ENCODE measurements at places on chromosomes 2 and 18. TPM values are rescaled to one million over a fixed set of nuclear protein-coding genes. Genes with fewer than 3 reads are reported as not detected.

DNA sequence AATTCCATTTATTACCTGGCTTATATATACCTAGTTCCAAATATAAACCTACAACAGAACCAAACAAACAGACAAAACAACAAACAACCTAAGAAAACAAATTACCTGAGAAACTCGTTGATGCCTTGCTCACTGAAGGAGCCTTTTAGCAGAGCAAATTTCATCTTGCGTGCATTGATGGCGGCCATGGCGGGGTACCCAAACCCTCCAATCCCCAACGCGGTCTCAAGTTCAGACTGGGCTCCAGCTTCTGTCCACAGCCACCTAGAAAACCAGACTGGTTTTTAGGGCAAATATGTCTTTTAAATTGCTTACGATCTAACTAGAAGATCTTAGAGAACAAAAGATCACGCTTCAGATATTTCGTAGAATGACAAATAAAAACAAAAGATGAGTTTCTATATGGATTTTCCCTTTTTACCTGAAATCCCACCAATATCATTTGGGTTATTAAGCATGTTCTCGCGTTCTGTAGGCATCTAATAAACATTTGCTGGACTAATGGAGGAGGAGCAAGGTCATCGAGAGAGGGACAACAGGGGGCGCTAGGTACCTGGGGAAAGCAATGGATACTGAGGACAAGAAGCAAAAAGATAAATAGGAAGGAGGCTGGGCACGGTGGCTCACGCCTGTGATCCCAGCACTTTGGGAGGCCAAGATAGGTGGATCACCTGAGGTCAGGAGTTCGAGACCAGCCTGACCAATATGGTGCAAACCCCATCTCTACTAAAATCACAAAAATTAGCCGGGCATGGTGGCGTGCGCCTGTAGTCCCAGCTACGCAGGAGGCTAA is 25.2 kb downstream of the PDIA6 start:
- H3K4me1 ChIP-seq, result no peaks in the 10 kb centered on the region
- no peak overlapping the region for H3K4me3 ChIP-seq
- H3K36me3 ChIP-seq, result peaks cover 15% of the 10 kb centered on the region

- H3K27me3 ChIP-seq, result no peaks in the 10 kb centered on the region
- no peaks in the 10 kb centered on the region for H3K4me1 ChIP-seq
- H3K36me3 ChIP-seq, result no peaks in the 10 kb centered on the region
- no peak overlapping the region for H3K4me3 ChIP-seq
These were observed 53.1 kb downstream of the MYO1B start for GRCh38 chr2:191298306-191298705.

DNA sequence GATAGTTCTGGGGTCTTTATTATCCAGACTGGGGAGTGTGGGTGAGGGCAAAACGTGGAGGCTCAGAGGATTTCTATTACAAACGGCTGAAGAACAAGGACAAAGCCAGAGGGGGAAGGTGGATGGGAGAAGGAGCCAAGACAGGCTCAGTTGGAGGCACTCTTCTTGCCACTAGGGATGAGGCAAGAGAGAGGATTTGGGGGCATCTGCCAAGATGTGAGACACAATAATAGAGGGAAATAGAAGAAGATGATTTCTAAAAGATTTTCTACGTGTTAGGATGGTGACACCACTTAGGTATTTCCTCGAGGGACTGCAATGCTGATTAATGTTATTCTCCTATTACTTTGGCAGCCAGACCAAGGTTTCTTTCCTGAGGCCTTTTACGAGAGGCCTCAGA is 71.8 kb downstream of the APOB start:
- no peak overlapping the region for H3K4me3 ChIP-seq
- H3K36me3 ChIP-seq, result no peaks in the 10 kb centered on the region
- no peaks in the 10 kb centered on the region for H3K4me1 ChIP-seq
- no peaks in the 10 kb centered on the region for H3K27me3 ChIP-seq
- peak; percentile 70 for DNase-seq

Gene L3MBTL4
- total RNA-seq, result 23.0 TPM

DNA sequence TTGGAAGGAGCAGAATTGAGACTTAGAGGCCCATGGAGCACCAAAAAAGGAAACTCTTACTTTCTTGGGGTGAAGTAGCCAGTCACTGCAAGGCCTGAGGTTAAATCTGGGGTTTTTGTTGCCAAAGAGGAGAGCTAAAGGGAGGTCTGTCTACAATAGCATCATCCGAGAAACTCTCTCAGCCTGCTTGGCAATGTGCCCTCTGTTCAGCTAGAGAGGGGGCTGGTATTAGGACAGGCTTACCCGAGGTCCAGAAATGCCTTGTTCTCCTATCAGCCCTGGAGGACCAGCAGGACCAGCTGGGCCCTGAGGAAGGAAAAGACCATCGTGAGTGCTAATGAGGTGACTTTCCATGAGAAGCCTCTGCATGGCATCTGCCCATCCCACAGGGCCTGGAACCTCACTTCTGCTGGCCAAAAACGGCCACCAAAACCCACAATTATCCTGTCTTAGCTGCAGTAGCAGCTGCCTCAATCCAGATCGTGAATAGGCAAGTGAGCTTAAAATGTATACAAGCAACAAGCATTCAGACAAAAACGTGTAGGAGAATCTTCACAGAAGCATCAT is 61.6 kb downstream of the COL6A3 start:
- no peak for DNase-seq
- H3K36me3 ChIP-seq, result no peaks in the 10 kb centered on the region
- peaks cover 5% of the 10 kb centered on the region for H3K4me1 ChIP-seq
- no peak overlapping the region for H3K4me3 ChIP-seq
- H3K27ac ChIP-seq, result peak overlapping the region; percentile 66
- H3K27me3 ChIP-seq, result no peaks in the 10 kb centered on the region

DNA sequence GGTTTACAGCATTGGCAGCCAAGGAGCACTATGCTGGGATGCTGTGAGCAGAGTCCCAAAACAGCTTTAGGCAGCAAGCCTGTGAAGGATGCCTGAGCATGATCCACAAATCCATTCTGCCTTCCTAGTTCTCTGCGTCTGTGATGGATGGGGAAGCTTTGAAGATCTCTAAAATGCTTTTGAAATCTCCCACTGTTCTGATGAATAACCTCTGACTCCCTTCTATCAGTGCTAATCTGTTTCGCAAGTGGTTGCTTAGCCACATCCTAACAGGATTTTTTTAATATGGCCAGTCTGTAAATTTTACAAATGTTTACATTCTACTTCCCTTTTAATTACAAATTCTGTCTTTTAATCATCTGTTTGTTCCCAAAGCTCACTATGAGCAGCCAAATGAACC is 319.2 kb downstream of the GULP1 start:
- no peak overlapping the region for H3K4me3 ChIP-seq
- no peaks in the 10 kb centered on the region for H3K27me3 ChIP-seq
- DNase-seq, result no peak
- no peaks in the 10 kb centered on the region for H3K36me3 ChIP-seq
- no peak overlapping the region for H3K27ac ChIP-seq

Gene NHEJ1
- 17.6 TPM for total RNA-seq

Gene SPATA3
- total RNA-seq, result not detected

DNA sequence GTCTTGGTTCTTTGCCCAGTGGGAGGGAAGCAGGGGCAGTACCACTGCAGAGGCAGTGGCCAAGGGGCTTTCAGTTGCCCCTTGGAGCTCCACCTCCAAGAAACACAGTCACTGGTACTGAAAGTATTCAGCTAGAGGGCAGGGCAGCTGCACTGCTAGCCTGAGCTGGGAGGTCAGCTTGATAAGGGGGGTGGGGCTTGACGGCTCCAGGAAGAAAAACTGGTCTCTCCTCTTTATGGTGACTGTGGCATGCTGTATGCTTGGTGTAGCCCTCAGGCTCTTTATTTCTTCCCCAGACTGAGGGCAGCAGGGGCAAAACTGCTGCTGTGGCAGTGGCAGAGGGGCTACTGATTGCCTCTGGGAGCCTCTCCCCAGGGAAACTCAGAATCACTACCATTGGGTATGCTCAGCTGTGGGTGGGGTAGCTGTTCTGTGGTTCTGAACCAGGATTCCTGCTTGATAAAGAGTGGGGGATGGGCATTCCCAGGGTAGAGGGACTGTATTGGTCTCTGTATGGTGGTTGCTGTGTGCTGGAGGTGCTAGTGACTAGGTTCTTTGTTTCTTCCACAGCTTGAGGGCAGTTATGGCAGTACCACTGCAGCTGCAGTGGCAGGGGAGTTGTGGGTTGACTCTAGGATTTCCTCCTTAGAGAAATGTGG is 134.6 kb upstream of the SCN7A start:
- H3K4me3 ChIP-seq, result no peak overlapping the region
- no peaks in the 10 kb centered on the region for H3K4me1 ChIP-seq
- no peaks in the 10 kb centered on the region for H3K36me3 ChIP-seq

GRCh38 chr2:134462275-134462674 is 208.4 kb downstream of the MGAT5 start:
- H3K4me3 ChIP-seq, result no peak overlapping the region
- H3K36me3 ChIP-seq, result no peaks in the 10 kb centered on the region
- DNase-seq, result no peak

Gene TRPM8
- not detected for total RNA-seq

DNA sequence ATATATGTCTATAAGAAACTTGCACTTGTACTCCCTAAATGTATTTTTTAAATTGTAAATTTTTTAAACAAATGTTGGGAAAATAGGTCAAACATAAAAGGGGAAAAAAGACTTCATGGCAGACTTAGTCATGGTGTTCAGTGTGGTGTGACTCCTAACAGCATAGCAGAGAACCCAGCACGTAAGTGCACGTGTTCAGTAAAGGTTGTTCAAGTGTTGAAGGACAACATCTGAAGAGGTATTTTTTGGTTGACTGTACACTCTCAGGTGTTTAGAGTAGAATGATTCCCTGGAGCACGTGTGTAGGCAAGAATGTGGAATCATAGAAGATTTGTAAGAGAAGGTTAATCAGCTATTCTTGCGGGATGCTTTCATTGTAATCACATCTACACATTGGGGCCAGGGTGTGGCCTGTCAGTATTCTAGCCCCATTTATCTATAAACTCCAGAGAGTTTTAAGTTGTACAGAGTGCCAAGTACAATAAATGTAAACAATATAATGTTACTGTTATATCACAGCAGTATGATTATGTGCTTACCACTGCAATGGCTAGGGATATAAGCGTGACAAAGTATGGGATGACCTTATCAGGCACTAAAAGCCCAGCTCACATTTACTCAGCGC is 106.8 kb downstream of the CRIM1 start:
- H3K4me1 ChIP-seq, result no peaks in the 10 kb centered on the region
- H3K36me3 ChIP-seq, result peaks cover 9% of the 10 kb centered on the region
- H3K4me3 ChIP-seq, result no peak overlapping the region
- no peak overlapping the region for H3K27ac ChIP-seq
- DNase-seq, result no peak

Gene TUBA4A
- total RNA-seq, result 5.4 TPM

Gene BCS1L
- total RNA-seq, result 26.4 TPM

- no peaks in the 10 kb centered on the region for H3K4me1 ChIP-seq
- H3K36me3 ChIP-seq, result no peaks in the 10 kb centered on the region
- H3K27me3 ChIP-seq, result no peaks in the 10 kb centered on the region
These were observed 657 bp downstream of the ATP8B1 start for GRCh38 chr18:57802213-57803102.

Data from breast epithelium (tissue), 4 donors.